Activated T-cell treated with anti-CD3 and anti-CD28 coated beads, Interleukin-2, amount 50 U/mL, for 24 hours (primary cell): ENCODE measurements at places on chromosomes 3 and 15.

- no peak for DNase-seq
- no peak overlapping the region for H3K27ac ChIP-seq
- no peaks in the 10 kb centered on the region for H3K4me1 ChIP-seq
Observed at GRCh38 chr3:23540600-23540999, 265.2 kb upstream of the UBE2E1 start.

- H3K4me3 ChIP-seq, result no peak overlapping the region
- no peaks in the 10 kb centered on the region for H3K36me3 ChIP-seq
- H3K27me3 ChIP-seq, result peaks cover 6% of the 10 kb centered on the region
- H3K4me1 ChIP-seq, result no peaks in the 10 kb centered on the region
- no peak for DNase-seq
Observed at GRCh38 chr3:16073203-16073602, 101.3 kb upstream of the GALNT15 start.

DNA sequence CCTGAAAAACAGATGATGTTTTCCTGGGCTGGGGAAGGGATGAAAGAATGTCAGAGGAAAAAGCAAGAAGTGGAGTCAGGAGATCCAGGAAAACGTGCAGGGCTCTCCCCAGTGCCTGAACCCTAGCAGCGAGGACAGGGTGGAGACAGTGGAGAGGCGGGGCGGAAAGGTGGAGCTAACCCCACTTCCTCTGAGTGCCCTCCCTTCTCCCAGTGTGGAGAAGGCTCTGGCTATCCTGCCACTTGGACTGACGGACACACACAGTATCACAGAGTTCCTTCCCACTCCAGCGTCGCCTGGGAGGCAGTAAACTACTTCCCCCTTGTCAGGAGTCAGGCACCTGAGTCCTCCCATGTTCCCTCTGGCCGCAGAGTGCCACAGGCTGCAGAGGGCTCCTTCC, 125.3 kb upstream of the CHRNA7 start:
- H3K27ac ChIP-seq, result no peak overlapping the region
- H3K27me3 ChIP-seq, result peaks cover 23% of the 10 kb centered on the region
- no peak overlapping the region for H3K4me3 ChIP-seq

DNA sequence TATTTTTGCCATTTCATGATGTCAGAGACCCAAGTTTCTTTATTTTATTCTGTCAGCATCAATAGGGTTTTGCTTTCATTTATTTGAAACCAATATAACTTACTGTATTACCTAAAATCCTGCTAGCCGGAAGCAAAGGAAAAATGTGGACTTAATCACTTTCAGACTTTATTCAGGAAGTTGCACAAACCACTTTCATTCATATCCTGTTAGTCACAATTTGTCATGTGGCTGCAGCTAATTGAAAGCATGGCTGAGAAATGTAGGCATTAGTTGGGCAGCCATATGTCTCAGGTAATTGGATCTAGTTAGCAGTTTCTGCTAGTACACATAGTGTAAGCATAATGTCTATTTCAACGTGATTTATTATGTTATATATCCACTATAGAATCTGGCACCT, 462.3 kb upstream of the SGO1 start:
- H3K36me3 ChIP-seq, result no peaks in the 10 kb centered on the region
- no peaks in the 10 kb centered on the region for H3K4me1 ChIP-seq
- no peak overlapping the region for H3K4me3 ChIP-seq
- no peak overlapping the region for H3K27ac ChIP-seq

- no peaks in the 10 kb centered on the region for H3K4me1 ChIP-seq
- no peak for DNase-seq
- peaks cover 15% of the 10 kb centered on the region for H3K27me3 ChIP-seq
Observed at GRCh38 chr15:80328496-80328895, 75.7 kb upstream of the ARNT2 start.

DNA sequence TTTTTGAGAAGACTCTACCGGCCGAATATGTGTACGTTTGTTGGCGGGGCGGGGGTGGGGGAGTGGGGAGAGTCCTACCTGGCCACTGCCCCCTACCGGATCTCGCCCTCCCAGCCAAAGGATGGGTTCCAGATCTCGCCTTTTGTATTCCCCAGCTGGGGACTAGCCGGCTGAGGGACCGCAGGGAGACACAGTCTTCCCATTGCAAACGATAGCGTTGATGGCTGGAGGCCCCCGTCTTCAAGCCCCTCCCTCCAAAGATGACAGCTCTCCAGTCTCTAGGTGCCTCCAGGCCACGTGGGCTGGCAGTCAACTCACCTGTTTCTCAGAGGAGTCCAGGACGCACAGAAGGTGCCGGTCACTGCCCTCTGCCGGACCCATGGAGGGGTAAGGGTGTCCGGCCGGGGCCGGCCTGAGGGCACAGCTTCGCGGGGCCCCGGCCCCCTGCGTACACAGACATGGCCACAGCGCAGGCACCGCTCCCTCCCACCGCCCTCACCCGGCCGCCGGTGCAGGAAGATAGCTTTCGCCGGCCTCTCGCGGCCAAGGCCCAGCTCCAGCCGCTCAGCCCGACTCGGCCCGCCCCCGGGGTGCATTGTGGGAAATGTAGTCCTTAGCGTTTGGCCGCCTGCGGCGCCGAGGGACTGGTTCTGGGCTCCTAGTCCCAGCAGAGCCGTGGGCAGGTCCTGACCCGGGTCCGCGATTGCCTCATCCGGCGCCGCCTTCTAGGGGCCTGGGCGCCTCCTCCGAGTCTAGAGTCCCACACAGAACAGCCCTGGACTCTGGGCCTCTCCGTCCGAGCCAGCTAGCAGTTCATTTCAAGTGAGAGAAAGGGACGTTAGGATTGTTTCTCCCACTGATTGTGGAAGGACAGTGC, at the start of gene MON1A:
MON1A (minus strand) TSS at position 521 of the 877 bp plus-strand sequence. CDS start 16,465 bp downstream, outside the sequence.
- DNase-seq, result peak; percentile 93
- peak within 1 kb of the TSS; percentile 89 for H3K4me3 ChIP-seq
- peaks cover 13% of the 10 kb centered on the region for H3K36me3 ChIP-seq
- no peaks in the 10 kb centered on the region for H3K27me3 ChIP-seq
- H3K27ac ChIP-seq, result peak within 1 kb of the TSS; percentile 93

DNA sequence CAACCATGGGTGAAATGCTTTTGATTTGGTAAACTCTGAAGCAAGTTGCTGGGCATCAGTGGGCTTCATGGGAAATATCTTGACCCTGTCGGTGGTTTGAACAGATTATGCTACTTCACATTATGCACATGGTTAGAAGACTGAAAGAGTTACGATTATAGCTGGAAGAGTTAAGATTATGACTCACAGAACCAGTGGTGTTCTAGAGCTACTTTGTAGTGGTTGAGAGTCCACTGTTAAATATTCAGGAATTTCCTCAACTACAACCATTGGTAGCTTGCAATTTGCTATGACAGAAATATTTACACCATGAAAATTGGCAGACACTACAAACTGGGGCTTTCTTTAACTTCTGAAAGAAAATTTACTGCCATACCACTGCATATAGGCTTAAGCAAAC, 99.3 kb downstream of the GADL1 start:
- H3K36me3 ChIP-seq, result no peaks in the 10 kb centered on the region
- H3K27me3 ChIP-seq, result no peaks in the 10 kb centered on the region
- no peak overlapping the region for H3K4me3 ChIP-seq
- no peaks in the 10 kb centered on the region for H3K4me1 ChIP-seq
- no peak overlapping the region for H3K27ac ChIP-seq

DNA sequence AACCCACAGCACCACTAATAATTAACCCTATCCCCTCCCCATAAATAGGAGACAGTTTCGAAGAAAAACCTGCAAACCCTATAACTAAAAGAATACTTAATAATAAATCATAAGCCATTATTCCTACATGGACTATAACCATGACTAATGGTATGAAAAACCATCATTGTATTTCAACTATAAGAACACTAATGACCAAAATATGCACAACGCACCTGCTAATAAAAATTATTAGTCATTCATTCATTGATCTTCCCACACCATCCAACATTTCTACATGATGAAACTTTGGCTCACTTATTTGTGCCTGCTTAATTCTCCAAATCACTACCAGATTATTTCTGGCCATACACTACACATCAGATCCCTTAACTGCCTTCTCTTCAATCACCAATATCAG, 16.6 kb downstream of the AQP9 start:
- H3K27me3 ChIP-seq, result peaks cover 3% of the 10 kb centered on the region
- H3K27ac ChIP-seq, result no peak overlapping the region
- DNase-seq, result no peak

GRCh38 chr3:184741259-184741556, 29.3 kb upstream of the MAGEF1 start:
- H3K4me1 ChIP-seq, result peaks cover 6% of the 10 kb centered on the region
- H3K27ac ChIP-seq, result no peak overlapping the region
- H3K27me3 ChIP-seq, result peaks cover 3% of the 10 kb centered on the region

DNA sequence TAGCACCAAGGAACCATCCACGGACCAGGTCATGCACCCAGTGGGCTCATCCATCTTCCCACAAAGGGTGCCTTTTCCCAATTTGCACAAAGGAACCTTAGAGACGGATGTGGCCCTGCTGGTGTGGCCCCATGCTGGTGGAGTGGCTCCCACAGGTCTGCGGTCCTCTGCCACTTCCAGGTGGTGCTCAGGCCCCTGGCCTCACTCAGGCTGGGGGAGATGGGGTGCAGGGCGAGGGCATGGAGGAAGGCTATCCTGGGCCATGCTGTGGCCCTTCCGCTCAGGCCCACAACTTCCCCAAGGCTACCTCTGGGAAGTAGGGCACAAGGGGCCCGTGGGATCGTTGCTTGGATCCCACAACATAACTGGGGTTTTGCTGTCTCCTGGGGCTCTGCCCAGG, 5.2 kb upstream of the SYNM start:
- peaks cover 54% of the 10 kb centered on the region for H3K27me3 ChIP-seq
- no peak overlapping the region for H3K27ac ChIP-seq
- no peak overlapping the region for H3K4me3 ChIP-seq
- peak; percentile 6 for DNase-seq
- no peaks in the 10 kb centered on the region for H3K36me3 ChIP-seq

DNA sequence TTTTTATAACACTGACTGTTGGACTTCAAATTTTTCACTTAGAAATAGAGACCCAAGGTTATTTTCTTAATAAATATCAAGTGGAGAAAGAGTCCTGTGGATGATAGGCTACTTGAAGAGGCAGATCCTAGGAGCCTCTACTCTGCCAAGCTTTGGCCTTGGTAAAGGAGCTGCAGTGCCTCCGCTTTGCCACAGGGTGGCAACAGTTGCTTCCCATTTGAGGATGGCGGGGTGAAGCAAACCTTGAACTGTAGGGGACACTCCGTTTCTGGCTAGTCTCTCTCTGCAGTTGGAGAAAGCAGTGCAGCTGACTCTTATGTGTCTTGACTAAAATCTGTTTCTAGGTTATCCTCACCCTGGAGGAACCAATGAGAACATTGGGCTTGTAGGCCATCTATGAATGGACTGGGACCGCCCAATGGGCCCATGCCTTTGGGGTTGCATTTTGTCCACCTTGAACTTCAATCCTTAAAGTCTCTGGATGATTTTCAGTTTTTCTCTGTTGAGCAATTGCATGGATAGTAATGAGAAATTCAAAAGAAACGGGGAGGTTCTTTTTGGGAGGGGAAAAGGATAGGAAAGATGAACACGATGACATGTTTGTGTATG, 9.8 kb downstream of the SCG5 start:
- DNase-seq, result peak; percentile 53
- no peaks in the 10 kb centered on the region for H3K27me3 ChIP-seq
- H3K4me3 ChIP-seq, result no peak overlapping the region
- no peak overlapping the region for H3K27ac ChIP-seq
- no peaks in the 10 kb centered on the region for H3K4me1 ChIP-seq
- peaks cover 9% of the 10 kb centered on the region for H3K36me3 ChIP-seq

- no peaks in the 10 kb centered on the region for H3K36me3 ChIP-seq
- H3K27ac ChIP-seq, result no peak overlapping the region
- peaks cover 9% of the 10 kb centered on the region for H3K4me1 ChIP-seq
- no peaks in the 10 kb centered on the region for H3K27me3 ChIP-seq
Observed at GRCh38 chr3:168216851-168217250, 121.1 kb upstream of the GOLIM4 start.

GRCh38 chr15:88491158-88491557, 23.6 kb downstream of the MRPS11 start:
- H3K4me1 ChIP-seq, result no peaks in the 10 kb centered on the region
- H3K27ac ChIP-seq, result no peak overlapping the region
- no peak overlapping the region for H3K4me3 ChIP-seq
- no peaks in the 10 kb centered on the region for H3K36me3 ChIP-seq

GRCh38 chr3:105367406-105368213, 901 bp downstream of the ALCAM start:
- DNase-seq, result peak; percentile 78
- H3K27me3 ChIP-seq, result peaks cover 22% of the 10 kb centered on the region
- H3K36me3 ChIP-seq, result peaks cover 21% of the 10 kb centered on the region

DNA sequence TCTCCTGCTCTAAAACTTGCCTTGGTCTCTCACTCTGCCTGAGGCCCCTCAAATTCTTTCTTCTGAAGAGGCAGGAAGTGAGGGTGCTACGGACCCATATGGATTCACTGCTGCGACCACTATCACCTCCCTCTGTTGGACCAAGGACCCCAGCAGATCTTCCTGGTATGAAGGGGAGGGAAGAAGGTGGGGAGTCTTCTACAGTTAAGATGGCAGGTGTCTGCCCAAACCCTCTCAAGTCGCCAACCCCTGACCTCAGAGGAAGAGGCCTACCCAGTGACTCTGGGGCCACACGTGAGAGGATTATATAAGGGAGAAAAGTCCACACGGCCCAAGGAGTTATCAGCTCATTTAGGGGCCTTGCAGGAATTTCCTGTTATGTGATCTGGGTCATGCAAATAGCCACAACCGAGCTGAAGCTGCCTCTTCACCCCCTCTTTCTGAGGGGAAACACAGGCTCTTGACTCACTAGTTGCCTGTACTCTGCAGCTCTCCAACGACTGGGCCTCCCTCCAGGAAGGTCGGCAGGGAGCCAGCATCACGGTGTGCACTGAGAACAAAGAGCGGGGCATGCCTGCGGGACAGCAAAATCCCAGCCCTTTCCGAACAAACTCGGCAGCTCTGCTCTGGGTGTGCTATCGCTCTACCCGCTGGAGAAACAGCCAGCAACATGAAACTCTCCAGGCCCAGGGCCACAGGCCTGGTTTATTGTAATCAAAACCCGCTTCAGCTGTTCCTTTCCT, 116.0 kb downstream of the XXYLT1 start:
- no peak for DNase-seq
- peaks cover 13% of the 10 kb centered on the region for H3K36me3 ChIP-seq
- H3K27ac ChIP-seq, result no peak overlapping the region
- H3K27me3 ChIP-seq, result no peaks in the 10 kb centered on the region
- H3K4me1 ChIP-seq, result peaks cover 31% of the 10 kb centered on the region
- no peak overlapping the region for H3K4me3 ChIP-seq

DNA sequence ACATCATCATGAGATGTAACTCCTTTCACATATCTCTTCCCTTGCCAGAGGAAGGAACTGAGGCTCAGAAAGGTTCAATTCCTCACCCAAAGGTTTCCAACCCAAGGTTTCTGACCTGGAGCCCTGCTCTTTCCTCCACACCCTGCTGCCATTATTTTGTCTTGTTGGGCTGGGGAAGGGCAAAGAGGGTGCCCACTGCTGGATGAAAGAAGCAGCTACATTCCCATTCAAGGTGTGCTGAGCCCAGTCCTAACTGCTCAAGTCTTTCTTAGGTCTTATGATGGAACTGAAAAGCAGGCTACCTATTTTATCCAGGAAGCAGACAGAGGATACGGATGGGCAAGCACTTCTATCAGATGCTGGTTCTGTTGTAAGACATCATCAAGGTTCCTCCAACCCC, 258.0 kb upstream of the CTDSPL start:
- no peak overlapping the region for H3K27ac ChIP-seq
- H3K4me1 ChIP-seq, result no peaks in the 10 kb centered on the region
